ENCODE measurements at places on chromosomes 11 and 22.
A peak's percentile ranks its signal among the peaks of the same experiment; 100 is the strongest.

DNA sequence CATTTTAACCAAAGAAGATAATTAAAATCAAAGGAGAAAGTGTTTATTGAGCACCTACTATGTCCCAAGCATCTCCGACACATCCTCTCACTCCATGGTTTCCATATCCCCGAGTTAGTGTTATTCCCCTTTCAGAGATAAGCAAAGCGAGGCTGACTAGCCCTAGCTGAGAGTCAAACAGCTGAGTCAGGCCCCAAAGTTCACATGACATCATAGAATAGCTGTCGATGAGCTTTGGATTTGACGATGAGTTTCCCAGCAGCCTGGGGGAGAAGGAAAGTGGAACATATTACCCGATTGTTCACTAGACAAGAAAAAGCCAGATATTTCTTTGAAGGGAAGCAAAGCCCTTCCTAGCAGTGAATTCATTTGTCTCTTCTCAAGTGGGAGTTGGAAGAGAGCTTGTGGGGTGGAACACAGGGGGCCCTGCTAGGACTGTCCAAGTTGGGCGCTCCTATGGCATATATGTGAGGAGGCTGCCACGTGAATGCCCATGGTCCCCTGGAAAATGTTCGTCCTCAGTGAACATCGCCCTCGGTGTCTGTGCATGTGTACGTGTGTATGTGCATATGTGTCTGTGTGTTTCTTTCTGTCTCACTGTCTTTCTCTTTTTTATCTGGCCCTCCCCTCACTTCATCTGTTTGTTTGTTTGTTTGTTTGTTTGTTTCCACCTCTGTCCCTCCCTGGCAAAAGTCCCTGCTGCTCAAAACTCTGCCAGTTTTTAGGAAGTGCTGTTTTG lies 493 bp upstream of the CYTH4 start:
- no peak for DNase-seq

- DNase-seq, result no peak
These were observed 17.3 kb upstream of the OSBPL5 start for GRCh38 chr11:3182462-3182852.

- no peak for DNase-seq
These were observed 1.4 kb downstream of the TMEM123 start for GRCh38 chr11:102451041-102451680.

GRCh38 chr11:15233371-15234165 lies 118.8 kb downstream of the INSC start:
- DNase-seq, result no peak

DNA sequence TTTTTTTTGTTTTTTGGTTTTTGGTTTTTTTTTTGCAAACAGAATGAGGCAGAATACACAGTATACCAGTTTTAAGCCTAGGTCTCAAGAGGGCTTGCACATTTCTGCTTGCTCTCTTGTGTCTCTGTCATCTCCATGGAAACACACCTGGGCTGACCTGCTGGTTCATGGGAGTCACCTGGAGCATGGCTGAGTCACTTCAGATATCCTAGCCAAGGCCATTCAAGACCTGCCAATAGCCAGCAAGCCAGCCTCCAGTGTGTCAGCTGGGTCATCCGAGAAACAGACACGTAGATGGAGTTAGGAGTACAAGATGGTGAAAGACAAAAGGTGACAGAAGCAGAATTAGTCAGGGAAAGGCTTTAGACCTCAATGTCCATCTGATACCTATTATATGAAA lies 124.2 kb upstream of the SEZ6L start:
- no peak for DNase-seq

GRCh38 chr11:95711945-95712221 lies 77.7 kb downstream of the FAM76B start:
- DNase-seq, result no peak

DNA sequence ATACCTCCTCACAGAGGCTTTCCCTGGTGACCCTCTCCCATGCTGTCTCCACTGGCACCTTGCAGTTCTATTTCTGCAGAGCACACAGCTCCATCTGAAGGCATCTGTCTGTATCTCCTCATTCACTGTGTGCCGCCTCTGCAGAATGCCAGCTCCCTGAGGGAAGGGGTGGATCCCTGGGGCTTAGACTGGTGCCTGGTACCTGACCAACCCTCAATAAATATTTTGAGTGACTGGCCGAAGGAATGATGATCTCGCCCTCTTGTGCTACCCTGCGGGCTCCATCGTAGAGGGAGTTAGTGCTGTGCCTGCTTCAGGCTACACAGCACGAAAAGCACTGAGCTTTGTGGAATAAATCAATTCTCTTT lies 1.6 kb downstream of the CBX7 start:
- DNase-seq, result no peak

- no peak for DNase-seq
These were observed 313.4 kb downstream of the DLG2 start for GRCh38 chr11:85313741-85314140.

DNA sequence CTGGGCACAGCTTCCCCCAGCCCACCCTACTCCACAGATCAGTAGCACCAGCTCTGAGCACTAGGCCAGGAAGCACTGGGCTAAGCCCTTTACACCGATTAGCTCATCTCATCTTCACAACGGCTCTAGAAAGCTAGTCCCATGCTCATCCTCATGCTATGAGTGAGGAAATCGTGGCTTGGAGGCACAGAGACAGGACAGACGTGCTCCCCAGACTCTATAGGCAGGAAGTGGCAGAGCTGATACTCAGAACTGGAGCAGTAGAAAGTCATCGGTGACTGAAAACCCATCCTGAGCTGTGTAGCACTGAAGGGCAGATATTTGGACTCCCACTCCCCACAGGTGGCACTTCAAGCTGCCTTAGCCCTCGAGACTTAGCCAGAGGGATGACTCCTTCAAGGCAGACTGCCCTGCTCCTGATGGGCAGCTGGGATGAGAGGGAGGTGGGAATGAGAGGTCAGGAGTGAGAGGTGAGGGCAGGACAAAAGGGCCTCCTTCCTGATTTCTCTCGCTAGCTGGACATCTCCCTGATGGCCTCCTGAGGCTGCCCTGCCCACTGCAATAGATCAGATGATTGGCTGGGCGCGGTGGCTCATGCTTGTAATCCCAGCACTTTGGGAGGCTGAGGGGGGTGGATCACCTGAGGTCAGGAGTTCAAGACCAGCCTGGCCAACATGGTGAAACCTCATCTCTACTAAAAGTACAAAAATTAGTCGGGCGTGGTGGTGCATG lies 9.7 kb downstream of the CD5 start:
- no peak for DNase-seq

GRCh38 chr11:31966846-31967245 lies 124.0 kb upstream of the RCN1 start:
- no peak for DNase-seq

GRCh38 chr11:62201376-62201775 lies 7.1 kb upstream of the SCGB2A1 start:
- no peak for DNase-seq

DNA sequence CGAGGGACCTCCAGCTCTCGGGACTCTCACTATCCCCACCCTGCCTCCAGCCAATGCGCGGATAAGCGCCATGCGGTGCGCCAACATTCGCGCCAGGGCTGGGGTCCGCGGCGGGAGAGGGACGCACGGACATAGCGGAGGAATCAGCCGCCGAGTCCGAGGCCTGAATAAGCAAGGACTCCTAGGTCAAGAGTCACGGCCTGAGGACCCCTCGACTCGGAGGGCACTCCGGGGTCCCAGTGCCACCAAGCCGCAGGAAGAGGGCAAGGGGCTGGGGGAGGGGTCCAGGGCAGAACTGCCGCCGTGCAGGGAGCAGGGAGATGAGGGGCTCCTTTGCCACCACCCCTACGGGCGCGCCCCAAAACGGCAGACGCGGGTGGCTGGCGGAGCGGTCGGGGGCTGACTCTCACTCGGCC lies 552 bp downstream of the DSCAML1 start:
- no peak for DNase-seq

GRCh38 chr11:95699631-95700470 lies 89.7 kb downstream of the FAM76B start:
- DNase-seq, result no peak

GRCh38 chr11:2750101-2750681 lies 50.4 kb upstream of the KCNQ1OT1 start:
- DNase-seq, result no peak

GRCh38 chr11:6619004-6619745 lies at the start of gene TPP1:
TPP1 (minus strand) TSS chr11:6619422; CDS start chr11:6619400, 22 bp downstream.
- peak; percentile 86 for DNase-seq

GRCh38 chr22:19291580-19292457 lies at the start of gene CLTCL1:
CLTCL1 (minus strand) TSS chr22:19291719; CDS start chr22:19291641, 78 bp downstream.
- DNase-seq, result no peak
